ENCODE measurements at places on chromosomes 3 and 15.

DNA sequence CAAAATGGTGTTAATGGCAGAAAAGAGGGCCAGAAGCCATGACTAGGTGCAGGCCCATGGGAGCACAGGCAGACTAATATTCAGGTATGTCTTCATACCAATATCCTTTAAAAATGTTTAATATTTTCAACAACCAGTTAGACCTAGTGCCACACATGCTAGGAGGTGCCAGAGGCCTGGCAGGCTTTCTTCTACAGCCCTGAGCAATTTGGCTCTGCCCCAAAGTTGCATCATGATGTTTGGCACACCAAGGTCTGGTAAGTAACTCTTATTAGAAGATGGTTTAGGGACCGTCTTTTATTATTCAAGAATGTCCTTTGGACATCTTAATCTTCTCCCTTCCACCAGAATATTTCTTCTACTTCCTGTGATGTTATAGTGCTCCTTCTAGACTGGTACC, 34.8 kb downstream of the MITF start:
- DNase-seq: no peak

DNA sequence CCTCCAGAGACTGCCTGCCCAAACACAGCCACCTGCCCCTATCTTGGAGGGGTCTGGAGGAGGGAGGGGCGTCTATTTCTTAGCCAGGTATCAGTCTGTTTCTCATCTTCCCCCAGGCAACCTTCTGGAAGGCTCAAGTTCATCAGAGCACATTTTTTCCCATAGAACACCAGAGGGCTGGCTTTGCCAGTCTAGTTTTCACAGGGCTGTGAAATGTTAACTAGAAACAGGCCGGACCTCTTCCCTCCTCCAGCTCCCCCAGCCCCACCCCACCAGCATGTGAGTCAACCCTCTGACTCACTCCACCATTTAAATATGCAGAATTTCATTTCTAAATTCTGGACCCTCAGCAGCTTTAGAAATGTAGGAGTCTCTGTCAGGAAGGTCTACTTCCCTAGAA, 66.9 kb downstream of the SLCO2A1 start:
- no peak for DNase-seq

GRCh38 chr15:94894056-94894455, 662.7 kb downstream of the MCTP2 start:
- no peak for DNase-seq

- no peak for DNase-seq
Measured at GRCh38 chr15:66982816-66983215, 82.6 kb upstream of the SMAD3 start.

DNA sequence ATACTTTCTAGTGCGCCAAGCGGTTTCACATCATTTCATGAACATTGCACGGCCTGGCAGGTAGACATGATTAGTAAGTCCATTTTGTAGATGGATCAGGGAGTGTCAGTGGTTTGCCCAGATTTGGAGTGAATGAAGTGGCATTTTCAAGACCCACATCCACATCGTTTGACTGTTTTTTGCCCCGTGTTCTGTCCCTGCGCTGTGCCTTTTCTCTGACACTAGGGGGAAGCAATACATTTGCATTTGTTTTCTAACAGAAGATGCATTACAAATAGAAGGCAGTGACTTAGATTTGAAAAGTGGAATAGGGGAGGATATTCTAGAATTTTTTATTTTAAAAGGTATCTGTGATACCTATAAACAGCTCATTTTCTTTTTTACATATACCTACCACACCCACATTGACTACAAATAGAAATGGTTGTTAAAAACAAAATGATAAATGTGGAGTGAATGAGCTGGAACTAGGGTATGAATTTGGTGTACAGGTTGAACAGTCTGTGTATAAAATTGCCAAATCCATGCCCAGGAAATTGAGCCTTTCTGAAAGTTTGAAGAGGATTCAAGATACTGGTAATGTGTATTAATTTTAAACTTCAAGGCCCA, 98.0 kb downstream of the USP13 start:
- DNase-seq: no peak

GRCh38 chr3:58336135-58336882, 3.6 kb downstream of the PXK start:
- DNase-seq: no peak

GRCh38 chr3:102141928-102142239, 292.6 kb downstream of the NFKBIZ start:
- DNase-seq: no peak

DNA sequence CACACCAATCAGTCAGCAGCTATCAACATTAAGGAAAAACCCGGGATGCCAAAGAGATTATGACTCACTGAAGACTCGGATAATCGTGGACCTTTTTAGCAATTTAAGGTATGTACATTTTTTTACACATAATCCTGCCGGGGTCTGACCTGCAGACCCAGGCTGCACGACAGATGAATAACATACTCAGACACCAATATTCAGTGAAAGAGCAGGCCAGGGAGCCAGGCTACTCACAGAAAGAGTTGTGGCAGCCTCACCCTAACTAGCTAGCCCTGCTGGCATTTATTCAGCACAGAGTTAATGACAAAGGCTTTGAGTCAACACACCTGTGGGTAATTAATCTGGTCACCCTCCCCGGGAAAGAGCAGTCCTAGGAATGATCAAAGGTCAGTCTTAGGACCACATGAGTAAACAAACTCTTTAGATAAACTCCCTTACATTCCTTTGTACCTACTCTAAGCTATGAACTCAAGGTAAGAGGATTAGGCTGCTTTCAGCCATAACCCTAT, 727.5 kb downstream of the TBL1XR1 start:
- no peak for DNase-seq

- no peak for DNase-seq
Measured at GRCh38 chr15:42285034-42285433, 11.8 kb upstream of the TMEM87A start.

- DNase-seq: peak; percentile 15
Measured at GRCh38 chr3:99686955-99687612, 48.7 kb downstream of the COL8A1 start.

- DNase-seq: no peak
Measured at GRCh38 chr3:31567036-31567435, 34.3 kb downstream of the STT3B start.

DNA sequence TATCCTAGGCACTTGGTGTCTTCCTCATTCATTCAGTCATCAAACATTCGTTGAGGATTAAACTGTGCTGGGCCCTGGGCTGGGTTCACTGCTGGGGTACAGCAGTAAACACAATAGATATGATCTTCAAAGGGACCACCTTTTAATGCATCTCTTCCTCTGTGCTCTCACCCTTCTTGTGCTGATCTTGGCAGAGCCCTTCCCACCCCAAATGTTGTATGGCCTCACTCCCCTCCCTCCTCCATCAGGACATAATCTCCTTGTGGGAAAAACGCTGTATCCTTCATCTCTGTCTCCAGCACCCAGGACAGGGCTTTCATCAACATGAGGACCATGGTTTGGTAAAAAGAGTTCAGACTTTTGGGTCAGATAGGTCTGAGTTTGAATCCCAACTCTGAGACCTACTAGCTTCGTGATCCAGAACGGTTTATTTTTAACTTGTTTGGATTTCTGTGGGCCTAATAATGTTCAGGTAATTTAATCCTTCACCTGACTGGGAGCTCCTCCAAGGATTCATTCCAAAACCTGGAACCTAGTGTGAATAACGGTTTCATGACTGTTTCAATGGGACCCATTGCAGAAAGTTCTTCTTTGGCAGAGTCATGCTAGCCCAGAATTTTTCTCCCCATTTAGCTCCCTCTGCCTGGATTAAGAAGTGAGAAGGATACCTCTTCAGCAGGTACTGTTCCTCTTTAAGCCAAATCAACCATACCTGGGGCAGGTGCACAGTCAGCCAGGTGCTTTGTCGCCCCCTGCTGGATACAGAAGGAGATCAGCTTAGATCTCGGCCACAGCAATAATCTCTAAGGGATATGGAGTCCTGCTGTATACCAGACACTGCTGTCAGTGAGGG, 5.2 kb upstream of the WNT7A start:
- DNase-seq: peak; percentile 23

DNA sequence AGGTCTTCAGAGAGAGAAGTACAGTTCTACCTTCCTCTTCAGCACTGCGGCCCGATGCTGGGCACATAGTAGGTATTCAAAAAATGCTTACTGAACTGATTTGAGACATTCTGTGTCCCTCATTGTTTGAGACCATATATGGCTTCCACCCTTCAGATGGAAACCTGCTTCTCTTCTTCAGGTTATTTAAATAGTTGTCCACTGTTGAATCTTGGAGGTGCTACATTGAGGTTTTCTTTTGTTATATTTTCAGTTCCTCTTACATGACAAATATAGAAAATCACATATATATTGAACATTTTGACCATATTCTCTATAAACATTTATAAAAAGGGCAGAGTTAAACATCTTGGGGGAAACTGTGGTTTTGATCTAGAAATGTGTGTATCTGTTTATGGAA, 200.2 kb upstream of the LRRC3B start:
- no peak for DNase-seq

GRCh38 chr3:48092270-48092669, 76.1 kb upstream of the MAP4 start:
- DNase-seq: no peak

DNA sequence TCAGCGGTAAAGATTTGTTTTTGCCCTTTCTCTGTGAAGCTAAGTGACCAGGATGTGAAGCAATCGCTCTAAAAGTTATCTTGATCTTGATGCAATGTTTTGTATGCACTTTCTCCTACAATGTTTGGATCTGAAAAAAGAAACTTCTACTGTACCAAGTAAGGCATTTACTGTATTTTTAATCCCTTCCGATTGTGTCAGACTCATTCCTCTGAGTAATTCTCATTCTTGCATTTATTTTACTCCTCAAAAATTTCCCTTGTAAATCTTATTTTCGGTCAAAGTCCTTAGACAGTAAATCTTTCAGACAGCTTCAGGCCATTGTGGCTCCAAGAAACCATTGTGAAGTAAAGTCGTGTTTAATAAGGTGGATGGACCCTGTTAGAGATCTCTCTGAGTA, 141.9 kb downstream of the TP63 start:
- DNase-seq: no peak

GRCh38 chr3:115632026-115632425, 8.7 kb downstream of the GAP43 start:
- DNase-seq: no peak

GRCh38 chr3:175692256-175692655, 833.1 kb downstream of the NAALADL2 start:
- DNase-seq: no peak

GRCh38 chr15:73383310-73384189, 14.8 kb upstream of the HCN4 start:
- DNase-seq: no peak

DNA sequence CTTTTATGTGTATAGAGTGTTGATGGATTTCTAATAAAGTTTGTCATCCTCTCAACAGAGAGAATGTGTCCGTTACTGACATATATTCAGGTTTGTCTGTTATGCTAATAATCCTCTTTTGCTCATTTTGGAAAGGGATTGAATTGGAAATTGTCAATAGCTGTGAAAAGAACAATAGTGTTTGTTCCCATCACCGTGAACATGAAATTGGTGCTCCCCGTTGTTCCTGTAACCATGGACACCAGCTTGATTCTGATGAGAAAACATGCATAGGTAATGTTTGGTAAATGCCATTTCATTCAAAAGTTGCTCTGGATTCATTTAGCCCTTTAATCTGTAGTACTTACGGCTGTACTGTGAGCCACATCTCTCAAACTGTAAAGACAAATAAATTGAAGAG, 707.0 kb upstream of the GOLIM4 start:
- no peak for DNase-seq

GRCh38 chr3:10532939-10533736, 27.8 kb upstream of the ATP2B2 start:
- DNase-seq: no peak

DNA sequence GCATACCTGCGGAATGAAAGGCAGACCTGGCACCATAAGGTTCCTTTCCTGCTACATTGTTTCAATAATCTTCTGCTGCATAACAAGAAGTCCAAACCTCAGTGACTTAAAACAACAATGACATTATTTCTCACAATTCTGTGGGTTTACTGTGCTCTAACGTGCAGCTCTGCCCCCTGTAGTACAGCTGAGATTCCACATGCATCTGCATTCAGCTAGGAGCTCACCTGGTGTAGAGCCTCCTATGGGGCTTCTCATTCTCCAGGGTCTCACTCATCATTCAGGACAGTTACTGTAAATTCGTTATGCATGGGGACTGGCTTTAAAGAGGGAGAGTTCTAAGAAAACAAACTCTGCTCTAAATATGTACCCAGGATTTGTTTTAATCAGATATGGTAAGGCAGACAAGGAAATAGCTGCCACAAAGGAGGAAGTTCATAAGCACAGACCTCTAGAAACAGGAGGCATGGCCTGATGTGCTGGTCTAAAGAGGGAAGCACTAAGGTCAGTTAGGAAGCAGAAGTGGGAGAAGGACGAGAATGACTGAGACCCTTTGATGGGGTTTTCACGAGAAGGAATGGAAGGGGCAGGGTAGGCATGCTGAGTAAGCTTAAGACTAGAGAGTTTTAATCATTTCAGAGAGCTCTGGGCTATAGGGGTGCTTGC, 347.0 kb downstream of the NEK10 start:
- no peak for DNase-seq

DNA sequence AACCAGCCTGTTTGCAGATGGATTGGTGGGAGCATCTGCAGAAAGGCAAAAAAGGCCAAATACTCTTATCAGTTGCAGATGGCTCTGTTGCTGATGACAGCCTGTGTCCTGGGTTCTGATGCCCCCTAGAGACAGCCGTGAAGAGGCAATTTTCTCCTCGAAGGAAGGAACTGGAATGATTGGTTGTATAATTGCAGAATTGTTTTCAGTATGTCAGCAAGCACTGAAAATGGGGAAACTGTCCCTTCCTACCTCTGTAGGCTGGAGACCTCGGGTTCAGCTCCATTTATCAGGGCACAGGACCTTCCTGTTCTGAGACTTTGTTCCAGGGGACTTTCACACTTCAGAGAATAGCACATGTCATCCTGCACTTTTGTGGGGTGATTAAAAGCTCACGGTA, 103.0 kb downstream of the PGPEP1L start:
- no peak for DNase-seq

- DNase-seq: no peak
Measured at GRCh38 chr3:66582721-66583423, 82.0 kb upstream of the LRIG1 start.

All from NCI-H1105 (cell line).